Omental fat pad (tissue), 4 donors: ENCODE measurements at places on chromosomes 3 and 15.

GRCh38 chr15:87498560-87498959 is 758.0 kb downstream of the NTRK3 start:
- DNase-seq, result no peak

GRCh38 chr3:197516517-197516889 is 39.3 kb downstream of the BDH1 start:
- DNase-seq, result no peak

- DNase-seq, result no peak
These were observed 60.4 kb upstream of the CD96 start for GRCh38 chr3:111481551-111481950.

GRCh38 chr3:109175411-109175810 is 38.9 kb downstream of the C3orf85 start:
- no peak for DNase-seq

DNA sequence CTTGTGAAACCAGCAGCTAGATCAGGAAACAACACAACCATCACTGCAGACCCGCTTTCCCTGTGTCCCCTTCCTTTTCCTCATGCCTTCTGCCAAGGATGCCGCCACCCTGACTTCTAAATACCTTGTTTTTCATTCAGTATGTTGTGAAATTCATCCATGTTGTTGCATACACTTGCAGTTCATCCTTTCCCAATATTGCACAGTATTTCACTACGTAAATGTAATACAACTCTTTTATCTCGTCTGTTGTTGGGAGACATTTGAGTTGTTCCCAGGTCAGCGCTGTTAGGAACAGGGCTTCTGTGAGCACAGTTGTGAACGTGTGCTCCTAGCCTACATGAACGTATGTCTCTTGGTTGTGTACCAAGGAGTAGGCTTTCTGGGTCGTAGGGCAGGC is 24.2 kb downstream of the TLNRD1 start:
- no peak for DNase-seq

GRCh38 chr3:144036498-144036897 is 64.9 kb downstream of the DIPK2A start:
- no peak for DNase-seq

- no peak for DNase-seq
These were observed 20.0 kb upstream of the CHD2 start for GRCh38 chr15:92879949-92880725.

- no peak for DNase-seq
These were observed 19.0 kb downstream of the PAK6 start for GRCh38 chr15:40257656-40258450.

DNA sequence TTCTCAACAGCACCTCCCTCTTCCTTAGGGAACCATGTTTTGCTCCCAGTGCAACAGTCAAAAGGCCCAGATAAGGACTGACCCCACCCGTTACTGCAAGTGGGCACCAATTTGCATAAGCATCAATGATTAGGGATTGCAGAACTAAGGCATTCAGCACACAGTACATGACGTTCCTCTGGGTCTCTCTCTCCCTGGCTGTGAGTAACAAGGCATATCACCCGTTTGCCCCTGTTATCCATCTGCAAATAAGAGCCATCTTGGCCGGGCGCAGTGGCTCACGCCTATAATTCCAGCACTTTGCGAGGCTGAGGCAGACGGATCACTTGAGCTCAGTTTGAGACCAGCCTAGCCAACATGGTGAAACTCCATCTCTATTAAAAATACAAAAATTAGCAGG is 18.8 kb downstream of the MAGI1 start:
- no peak for DNase-seq

DNA sequence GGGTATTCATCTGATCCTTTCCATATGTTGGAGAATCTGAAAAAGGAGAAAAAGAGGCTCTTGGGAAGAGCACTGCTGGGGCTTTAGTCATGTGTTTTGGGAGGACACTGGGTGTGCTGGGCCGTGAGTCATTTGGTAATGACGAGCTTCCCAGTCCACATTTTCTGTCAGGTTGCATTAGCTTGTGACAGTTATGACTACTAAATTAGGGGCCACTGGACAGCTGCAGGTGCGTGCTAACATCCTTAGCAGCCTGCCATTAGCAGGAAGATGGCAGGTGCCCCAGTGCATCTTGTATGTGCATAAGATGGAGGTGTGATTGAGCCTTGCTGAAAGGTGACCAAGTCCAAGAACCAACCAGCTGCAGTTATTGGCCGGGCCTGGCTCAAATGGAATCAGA is 242.4 kb downstream of the RYR3 start:
- no peak for DNase-seq

GRCh38 chr3:123094516-123095313 is 27.9 kb downstream of the PDIA5 start:
- DNase-seq, result no peak

GRCh38 chr3:149396476-149396875 is 19.0 kb upstream of the TM4SF1 start:
- no peak for DNase-seq

DNA sequence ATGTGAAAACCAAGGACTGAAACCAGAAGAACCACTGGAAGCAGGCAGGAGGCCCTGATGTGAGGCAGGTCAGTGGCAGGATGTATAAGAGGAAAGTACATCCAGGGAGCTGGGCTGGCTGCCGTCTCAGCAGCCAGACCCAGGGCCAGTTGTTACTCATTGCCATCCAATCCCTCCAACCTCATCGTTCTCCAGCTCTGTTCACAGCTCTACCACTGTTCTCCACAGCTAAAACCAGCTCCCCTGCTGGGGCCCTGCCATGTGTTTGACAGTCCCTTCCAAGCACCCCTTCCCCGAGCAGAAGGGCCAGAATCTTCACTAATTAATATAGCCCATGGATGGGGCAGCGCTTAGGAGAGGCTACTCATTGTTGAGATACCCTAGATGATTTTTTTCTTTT is 206.6 kb downstream of the MECOM start:
- DNase-seq, result no peak

DNA sequence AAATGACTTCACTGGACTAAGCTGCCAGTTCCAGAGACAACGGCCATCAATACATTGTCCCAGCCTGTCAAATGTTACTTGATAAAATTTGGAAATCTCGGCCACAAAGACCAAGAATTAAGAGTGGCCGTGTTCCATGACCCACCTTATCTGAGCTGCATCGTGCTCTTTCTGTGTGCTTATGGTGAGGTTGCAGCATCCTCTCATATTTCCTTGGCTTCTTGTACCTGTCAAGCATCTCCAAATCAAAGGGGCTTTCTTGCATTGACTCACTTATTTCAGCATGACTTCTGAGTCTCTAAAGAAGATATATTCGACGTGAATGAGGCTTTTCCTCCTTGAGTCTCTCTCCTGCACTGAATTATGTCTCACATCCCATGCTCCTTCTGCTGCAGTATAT is 421.7 kb downstream of the MCTP2 start:
- no peak for DNase-seq

GRCh38 chr3:189001559-189001958 is 170.2 kb upstream of the TPRG1 start:
- DNase-seq, result no peak

GRCh38 chr3:195873971-195874370 is 34.4 kb downstream of the TNK2 start:
- no peak for DNase-seq

- no peak for DNase-seq
These were observed 205.6 kb downstream of the VGLL3 start for GRCh38 chr3:86785386-86785785.

DNA sequence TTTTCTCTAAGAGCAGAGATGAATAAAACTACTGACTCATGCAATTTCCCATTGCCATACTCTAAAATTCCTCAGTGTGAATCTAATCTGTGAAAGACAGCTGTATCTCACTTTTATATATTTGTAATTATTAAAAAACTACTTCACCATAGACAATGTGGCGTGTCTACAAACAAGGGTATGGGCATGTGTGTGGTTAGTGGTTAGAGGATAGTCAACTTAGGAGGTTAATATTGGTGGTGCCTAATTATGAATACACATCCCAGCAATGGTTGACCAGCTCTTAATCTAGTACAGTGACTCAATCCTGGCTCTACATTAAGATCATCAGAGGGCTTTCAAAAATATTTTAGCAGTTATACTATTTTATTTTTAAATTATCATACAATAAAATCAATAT is 94.5 kb downstream of the GOLIM4 start:
- no peak for DNase-seq

GRCh38 chr15:93826790-93827189 is 404.6 kb upstream of the MCTP2 start:
- no peak for DNase-seq

DNA sequence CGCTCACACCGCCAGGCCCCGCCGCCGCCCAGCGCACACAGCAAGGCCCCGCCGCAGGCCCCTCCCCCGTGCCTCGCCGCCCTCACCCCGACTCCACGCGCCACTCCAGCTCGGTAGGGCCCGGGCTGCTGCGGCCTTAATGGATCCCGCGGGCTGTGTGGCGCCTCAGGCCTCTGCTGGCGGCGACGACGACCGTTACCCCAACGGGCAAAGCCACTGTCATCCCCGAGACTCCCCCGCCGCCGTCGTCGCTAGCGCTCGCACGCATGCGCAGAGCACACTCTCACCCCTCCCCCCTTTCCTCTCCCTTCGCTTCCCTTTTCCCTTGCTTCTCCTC is at the start of gene MSL2:
MSL2 (minus strand) TSS at position 272 of the 337 bp plus-strand sequence. CDS start 1,222 bp downstream, outside the sequence.
- no peak for DNase-seq

- DNase-seq, result no peak
These were observed 72.8 kb upstream of the ICE2 start for GRCh38 chr15:60551781-60552161.

GRCh38 chr3:13046569-13047274 is 26.5 kb downstream of the IQSEC1 start:
- DNase-seq, result no peak

- DNase-seq, result no peak
These were observed 15.2 kb upstream of the CLEC3B start for GRCh38 chr3:45010811-45011333.

GRCh38 chr3:60301142-60301541 is 950.1 kb downstream of the FHIT start:
- no peak for DNase-seq

- no peak for DNase-seq
These were observed 63.9 kb downstream of the CHAC1 start for GRCh38 chr15:41017066-41017735.
